ENCODE measurements at places on chromosomes 16 and 17. TPM values are rescaled to one million over a fixed set of nuclear protein-coding genes. Genes with fewer than 3 reads are reported as not detected.

TP53I13 gene
- 25.1 TPM for total RNA-seq

TP53TG3F gene
- total RNA-seq = not detected

RAB37 gene
- 0.44 TPM for total RNA-seq

ITGAD gene
- not detected for total RNA-seq

SKAP1 gene
- total RNA-seq = 0.69 TPM

OR1A1 gene
- not detected for total RNA-seq
